SJSA1 (cell line): ENCODE measurements at places on chromosomes 2 and 18.

DNA sequence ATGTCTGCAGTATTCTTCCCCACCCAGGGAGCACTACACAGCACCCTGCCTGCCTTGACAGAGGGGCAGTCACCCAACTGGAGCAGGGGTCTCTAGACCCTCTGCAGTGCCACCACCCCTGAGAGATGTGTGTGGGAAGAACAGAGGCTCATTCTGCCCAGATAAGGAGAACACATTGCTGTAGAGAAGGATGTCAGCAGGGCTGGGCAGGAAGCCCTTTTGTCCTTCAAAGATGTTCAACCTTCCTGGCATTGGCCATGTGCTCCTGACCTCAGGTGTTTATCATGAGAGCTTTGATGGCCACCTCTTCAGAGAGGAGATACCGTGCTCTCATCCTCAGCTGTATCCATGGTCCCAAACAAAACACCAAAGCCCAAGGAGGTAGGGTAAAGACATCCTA is 4.6 kb upstream of the TEX51 start:
- DNase-seq, result no peak

- DNase-seq, result no peak
Observed at GRCh38 chr18:56775701-56776100, 124.5 kb downstream of the WDR7 start.

- no peak for DNase-seq
Observed at GRCh38 chr2:59458800-59459199, 1094.7 kb downstream of the BCL11A start.

DNA sequence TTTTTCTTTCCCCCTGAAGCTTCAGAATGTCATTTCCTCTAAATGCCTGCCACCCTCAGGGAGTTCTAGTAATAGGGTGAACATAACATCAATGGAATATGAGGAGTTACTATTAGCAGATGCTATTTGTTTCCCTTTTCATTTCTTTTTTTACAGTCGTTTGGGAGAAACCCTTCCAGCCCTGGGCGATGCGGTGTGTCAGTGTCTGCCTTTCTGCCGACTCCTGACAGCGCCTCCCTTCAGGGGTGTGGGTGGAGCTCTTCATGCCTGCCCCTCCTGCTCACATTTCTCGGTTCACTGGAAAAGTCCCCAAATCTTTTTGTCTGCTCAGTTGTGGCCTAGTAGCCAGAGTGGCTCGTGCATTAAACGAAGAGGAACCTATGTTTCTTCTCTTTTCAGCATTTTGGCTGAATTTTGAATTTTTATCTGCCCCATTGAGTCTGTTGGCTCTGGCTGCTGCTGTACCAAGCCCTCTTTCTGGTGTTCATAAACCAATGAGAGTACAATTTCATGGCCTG is 72.3 kb downstream of the FMNL2 start:
- DNase-seq, result peak; percentile 50

- no peak for DNase-seq
Observed at GRCh38 chr18:34085140-34085739, 139.5 kb downstream of the NOL4 start.

DNA sequence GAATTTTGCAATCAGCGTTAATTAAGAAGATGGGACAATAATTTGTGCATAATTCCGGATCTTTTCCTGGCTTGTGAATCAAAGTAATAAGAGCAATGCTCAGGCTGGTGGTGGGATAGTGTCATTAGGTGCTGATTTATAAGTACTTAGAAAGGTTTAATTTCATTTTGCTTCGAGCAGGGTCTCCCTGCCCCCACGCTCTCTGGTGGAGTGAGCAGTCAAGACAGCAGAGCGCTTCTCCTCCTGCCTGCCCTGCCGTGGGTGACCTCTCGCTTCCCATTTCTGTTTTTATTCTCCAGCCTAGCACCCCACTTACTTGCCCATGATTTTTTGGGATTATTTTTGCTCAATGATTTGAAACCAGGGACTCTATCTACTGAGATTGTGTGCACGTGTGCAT is 7.1 kb downstream of the ASB18 start:
- no peak for DNase-seq

DNA sequence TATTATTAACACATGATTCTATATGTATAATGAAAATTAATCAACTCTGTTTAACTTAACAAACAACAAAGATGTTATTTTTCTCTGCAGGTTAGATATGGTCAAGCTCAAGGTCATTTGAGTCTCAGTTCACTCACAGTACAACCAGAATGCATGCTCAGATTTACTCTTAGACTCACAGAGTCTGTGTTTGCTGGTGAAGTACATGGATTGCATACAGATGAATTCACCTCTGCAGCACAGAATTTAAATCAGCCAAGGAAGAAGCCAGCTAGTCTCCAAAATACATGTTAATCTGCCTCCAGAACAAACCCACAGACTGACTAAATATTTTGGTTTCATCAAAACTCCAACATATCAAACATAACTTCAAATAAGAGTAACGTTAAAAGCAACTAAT is 424.5 kb downstream of the RAD51AP2 start:
- no peak for DNase-seq

DNA sequence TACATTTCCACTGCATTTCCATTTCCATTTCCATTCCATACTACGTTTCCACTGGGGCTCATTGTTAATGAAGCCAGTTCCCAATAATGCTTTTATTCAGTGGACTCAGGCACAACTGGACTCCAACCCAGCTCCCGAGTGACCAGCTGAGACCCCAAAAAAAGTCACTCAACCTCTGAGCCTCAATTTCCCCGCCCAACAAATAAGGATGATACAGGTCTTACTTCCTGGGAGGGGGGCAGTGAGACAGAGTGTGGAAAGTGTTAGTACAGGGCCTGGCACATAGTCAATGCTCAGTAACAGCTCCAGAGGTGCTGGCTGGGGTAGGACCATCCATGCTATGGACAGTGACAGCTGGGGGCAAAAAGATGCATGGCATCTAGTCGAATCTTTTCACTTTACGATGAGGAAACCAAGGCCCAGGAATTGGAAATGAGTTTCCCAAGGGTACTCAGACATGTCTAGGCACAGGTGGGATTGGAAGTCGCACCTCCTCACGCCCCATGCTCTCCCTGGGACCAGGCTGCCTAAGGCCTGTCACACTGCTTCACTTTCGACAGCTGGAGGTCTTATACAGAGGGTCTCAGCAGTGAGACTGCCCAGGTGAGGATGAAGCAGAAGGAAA is 226.5 kb downstream of the ANAPC1 start:
- DNase-seq, result no peak

GRCh38 chr2:164438490-164439205 is 182.6 kb downstream of the GRB14 start:
- DNase-seq, result no peak

GRCh38 chr2:120851116-120851773 is 115.6 kb downstream of the GLI2 start:
- no peak for DNase-seq

GRCh38 chr2:73823916-73824523 is 4.7 kb upstream of the STAMBP start:
- no peak for DNase-seq

DNA sequence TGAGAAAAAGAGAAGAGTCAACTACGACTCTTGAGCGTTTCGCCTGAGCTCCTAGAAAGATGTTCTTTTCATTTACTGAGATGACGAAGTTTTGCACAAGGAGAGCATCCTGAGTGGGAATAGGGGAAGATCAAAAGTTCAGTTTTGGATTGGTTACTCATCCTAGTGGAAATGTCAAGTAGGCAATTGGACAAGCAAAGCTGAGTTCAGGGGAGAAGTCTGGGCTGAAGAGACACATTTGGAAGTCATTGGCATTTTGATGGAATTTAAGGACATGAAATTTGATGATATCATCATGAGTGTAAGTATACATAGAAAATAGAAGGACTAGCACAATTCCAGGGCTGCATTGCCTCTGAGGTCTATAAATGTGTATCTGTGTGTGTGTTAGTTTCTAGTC is 416.6 kb downstream of the RAD51AP2 start:
- DNase-seq, result no peak

DNA sequence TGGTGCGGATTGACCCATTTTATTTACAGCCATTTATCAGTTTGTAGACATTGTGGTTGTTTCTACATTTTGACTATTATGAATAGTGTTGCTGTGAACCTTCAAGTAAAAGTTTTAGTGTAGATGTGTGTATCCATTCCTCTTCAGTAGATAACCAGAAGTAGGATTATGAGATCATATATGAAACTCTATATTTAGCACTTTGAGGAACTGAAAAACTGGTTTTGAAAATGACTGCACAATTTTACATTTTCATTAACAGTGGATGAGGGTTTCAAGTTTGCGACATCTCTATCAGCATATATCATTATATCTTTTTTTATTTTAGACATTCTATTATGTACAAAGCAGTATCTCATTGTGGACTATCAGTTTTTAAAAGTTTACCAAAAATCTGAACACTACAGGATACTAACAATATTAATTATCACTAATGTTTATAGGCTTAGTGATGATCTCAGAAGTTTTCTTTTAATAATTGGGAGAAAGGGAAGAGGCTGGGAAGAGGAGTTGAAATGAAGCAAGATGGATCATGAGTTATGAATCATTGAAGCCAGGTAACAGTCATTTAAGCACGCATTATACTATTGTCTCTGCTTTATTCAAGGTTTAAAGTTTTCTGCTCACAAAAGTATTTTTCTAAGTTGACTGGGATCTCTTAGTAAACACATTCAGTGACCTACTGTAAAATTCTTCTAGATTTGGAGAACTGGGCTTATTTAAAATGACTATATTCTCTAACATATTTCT is 329.0 kb upstream of the LRATD1 start:
- DNase-seq, result no peak

DNA sequence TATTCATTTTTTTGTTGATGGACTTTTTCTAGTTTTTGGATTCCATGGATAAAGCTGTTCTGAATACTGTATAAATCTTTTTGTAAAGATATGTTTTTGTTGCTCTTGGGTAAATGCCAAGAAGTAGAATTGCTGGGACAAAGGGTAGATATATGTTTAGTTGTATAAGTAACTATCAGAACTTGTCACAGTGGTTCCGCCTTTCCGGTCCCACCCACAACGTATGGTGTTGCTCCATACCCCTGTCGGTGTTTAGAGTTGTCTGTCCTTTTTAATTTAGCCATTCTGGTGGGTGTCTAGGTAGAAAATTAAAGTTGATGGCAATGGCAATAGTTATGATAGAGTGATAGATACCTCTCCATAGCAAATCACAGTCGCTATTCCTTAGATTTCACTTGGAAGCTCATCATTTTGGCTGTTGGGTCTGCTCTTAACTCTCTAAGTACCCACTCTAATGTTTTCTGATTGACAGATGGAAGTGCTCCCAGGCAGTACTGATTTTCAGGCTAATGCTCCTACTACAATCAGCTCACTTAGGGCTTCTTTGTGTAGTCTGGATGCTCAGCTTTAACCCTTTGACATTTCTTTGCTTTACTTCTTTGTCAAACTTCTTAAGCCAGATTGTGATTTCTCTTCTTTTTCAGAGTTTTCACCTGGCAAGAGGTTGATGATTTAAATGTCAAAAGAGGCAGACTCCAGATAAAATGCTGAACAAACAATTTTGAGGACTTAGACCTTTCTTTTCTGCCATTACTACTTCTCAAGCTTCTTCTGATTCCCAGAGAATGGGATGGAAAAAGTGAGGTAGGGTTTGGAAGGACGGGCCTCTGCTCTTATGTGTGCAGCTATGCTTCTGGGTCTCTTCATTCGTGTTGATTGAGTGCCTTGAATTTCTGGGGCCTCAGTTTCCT is 156.4 kb downstream of the AQP4 start:
- DNase-seq, result no peak

DNA sequence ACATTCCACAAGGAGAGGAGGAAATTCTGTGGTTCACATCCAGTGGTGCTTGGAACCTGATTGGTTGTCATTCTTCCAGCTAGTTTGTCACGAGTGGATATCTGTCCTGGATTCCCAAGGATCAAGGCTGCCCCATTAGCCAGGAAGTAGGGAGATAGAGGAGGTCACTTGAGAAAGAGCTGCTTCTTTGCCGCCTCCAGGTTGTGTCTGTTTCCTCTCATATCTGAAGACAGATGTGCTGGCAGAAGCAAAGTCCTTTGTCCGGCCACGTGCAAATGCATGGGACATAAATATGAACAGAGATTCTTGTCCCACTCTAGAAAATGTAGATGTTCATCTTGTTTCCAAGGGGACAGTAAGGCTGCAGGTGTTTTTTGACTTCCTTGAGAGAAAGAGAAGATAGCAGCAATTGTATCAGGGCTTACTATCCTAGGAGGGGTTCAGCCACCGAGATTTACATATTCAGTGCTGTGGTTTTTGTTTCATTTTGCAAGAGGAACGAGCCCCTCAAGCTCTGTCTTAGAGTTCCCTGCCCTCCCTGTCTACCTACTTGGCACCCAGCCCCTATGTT is 174.4 kb downstream of the RPIA start:
- DNase-seq, result no peak

- DNase-seq, result no peak
Observed at GRCh38 chr2:24400207-24400907, 40.0 kb upstream of the ITSN2 start.

- peak; percentile 75 for DNase-seq
Observed at GRCh38 chr2:675982-676646, 1.1 kb downstream of the TMEM18 start.

- DNase-seq, result no peak
Observed at GRCh38 chr18:76985951-76986236, 146.7 kb downstream of the MBP start.

- DNase-seq, result peak; percentile 30
Observed at GRCh38 chr2:68225119-68225632, 27.2 kb downstream of the PPP3R1 start.

GRCh38 chr2:15968280-15969178 is 28.2 kb downstream of the MYCN start:
- DNase-seq, result no peak

- no peak for DNase-seq
Observed at GRCh38 chr2:170297496-170297895, 119.5 kb downstream of the MYO3B start.

- DNase-seq, result no peak
Observed at GRCh38 chr2:15539999-15540398, 21.1 kb downstream of the NBAS start.

DNA sequence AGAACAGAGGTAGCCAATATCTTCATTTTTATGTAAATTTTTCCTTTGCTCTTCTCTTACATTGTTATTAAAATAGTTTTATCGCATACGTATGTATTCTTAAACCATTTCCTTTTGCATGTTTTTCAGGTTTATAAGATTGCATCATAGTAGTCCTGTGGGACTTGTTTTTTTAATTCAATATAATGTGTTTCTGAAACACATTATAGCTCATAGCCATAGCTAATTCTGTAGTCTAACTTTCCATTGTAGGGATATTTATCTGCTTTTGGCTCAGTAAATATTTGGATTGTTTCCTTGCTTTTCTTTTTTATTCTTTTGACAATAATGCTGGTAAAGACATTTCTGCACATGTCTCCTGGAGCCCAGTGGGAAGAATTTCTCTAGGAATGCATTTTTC is 484.3 kb downstream of the PTPRM start:
- DNase-seq, result no peak
